ENCODE measurements at places on chromosomes 7 and 10.

GRCh38 chr10:22853906-22854447 lies 73.9 kb upstream of the ARMC3 start:
- DNase-seq = no peak

GRCh38 chr7:14635955-14636354 lies 266.6 kb downstream of the DGKB start:
- DNase-seq = no peak

GRCh38 chr7:142030848-142031247 lies 35.2 kb downstream of the MGAM start:
- DNase-seq = no peak

GRCh38 chr10:30991647-30992011 lies 40.0 kb downstream of the ZNF438 start:
- DNase-seq = no peak

GRCh38 chr7:81165070-81165469 lies 246.2 kb upstream of the SEMA3C start:
- no peak for DNase-seq

DNA sequence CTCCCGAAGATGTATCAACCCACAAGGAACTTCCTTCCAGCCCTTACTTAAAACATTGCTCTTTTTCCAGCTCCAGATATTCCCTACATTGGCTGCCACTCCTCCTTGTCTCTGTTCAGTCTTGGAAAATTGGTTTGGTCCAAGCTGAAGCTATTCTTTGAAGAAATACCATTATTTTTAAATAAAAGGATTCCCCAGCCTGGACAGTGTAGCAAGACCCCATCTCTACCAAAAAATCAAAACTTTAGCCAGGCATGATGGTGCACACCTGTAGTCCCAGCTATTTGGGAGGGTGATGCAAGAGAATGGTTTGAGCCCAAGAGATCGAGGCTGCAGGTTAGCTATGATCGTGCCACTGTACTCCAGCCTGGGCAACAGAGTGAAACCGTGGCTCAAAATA lies 159.8 kb downstream of the CUX1 start:
- no peak for DNase-seq

- no peak for DNase-seq
These were observed 340.8 kb upstream of the KLF6 start for GRCh38 chr10:4125776-4126175.
